Smooth muscle cell of the brain vasculature (primary cell): ENCODE measurements at places on chromosomes 3 and 15.

DNA sequence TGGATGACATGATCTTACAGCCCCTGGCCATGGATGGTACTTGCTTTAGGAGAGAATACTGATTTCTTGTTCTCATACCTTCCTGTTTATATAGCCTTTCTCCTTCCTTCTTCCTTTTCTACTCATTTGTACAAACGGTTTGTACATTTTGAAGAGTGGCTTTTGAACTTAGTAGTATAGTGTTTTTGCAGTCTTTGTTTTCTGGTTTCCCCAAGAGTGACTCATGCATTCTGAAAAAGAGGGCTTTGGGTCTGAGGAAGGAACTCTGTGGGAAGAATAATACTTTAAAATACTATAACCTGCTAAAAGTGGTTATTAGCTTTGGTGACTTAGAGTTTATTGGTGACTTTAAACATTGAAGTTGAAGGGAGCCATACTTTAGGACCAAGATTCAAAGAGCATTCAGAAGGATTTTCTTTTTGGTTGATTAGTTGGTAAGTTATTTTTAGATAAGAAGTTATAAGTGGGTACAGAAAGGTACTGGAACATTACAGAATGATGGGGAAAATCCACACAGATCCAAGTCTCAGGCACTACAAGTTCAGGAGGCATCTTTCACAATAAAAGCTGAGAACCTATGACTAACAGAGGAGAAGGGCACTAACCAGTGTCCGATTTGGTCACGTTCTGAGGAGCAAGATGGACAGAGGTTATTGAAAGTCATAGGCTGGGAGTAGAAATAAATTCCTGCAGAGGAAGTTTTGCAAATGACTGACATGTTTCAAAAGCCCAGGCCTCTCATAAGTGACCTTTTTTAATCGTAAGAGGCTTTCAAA lies 369.6 kb upstream of the AZI2 start:
- no peak for DNase-seq

GRCh38 chr15:56767315-56767714 lies 34.0 kb upstream of the ZNF280D start:
- no peak for DNase-seq

DNA sequence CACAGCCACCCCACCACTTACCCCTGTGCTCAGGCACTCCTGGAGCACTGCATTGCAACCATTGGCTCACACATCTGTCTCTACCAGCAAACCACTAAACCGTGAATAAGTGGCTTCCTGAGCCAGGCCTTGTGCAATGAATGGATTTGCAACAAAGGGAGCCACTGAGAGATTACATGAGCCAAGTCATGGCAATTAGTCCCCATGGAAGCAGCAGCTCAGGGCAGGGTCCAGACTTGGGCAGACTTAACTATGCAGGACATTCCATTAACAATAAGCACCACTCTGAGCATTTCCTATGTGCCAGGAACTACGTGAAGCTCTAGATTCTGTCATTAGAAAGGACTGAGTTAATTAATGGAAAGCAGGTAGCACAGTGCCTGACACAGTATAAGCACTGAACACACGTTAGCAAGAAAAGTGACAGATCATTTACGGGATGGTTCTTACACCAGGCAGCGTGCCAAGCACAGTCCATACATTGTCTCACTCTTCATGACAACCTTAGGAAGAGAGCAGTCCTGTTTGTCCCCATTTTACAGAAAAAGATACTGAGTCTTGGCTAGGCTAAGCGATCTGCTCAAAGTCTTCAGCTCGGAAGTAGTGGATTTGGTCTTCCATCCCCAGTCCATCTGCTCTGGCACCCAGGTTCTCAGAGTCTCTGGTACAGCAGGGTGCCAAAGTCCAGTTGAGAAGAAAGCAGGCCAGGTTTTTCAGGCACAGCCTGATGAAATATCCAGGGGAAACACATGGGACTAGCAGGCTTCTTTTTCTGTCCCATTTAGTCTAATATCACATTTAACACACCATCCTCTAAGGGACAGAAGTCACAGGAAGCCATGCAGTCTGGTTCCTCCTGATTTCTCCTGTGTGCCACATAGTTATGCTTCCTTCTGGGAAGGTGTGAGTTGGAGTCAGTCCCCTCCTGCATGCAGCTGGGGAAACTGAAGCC lies 44.1 kb downstream of the LIPC start:
- no peak for DNase-seq

- peak; percentile 32 for DNase-seq
Measured at GRCh38 chr3:175338775-175339535, 479.8 kb downstream of the NAALADL2 start.

- DNase-seq, result no peak
Measured at GRCh38 chr15:51025454-51025846, 69.3 kb downstream of the TNFAIP8L3 start.

- no peak for DNase-seq
Measured at GRCh38 chr3:134334231-134334900, 39.9 kb downstream of the AMOTL2 start.

DNA sequence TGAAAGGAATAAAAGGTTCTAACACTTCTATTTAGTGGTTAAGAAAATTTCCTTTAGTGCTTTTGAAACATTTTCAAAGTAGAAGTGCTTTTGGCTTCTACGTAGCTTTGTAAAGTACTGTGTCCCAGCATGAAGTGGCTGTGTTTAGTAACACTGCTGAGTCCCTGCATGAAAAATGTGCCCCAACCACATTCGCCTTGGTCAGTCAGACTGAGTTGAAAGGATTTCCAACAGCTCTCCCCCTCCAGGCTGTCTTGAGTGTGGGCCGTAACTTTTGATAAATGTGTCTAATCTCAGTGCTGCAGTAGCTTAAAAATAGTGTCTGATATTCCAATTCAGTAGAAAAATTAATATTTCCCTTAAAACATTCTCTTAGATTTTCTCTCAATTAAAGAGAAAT lies 115.0 kb downstream of the NR1D2 start:
- DNase-seq, result peak; percentile 62

DNA sequence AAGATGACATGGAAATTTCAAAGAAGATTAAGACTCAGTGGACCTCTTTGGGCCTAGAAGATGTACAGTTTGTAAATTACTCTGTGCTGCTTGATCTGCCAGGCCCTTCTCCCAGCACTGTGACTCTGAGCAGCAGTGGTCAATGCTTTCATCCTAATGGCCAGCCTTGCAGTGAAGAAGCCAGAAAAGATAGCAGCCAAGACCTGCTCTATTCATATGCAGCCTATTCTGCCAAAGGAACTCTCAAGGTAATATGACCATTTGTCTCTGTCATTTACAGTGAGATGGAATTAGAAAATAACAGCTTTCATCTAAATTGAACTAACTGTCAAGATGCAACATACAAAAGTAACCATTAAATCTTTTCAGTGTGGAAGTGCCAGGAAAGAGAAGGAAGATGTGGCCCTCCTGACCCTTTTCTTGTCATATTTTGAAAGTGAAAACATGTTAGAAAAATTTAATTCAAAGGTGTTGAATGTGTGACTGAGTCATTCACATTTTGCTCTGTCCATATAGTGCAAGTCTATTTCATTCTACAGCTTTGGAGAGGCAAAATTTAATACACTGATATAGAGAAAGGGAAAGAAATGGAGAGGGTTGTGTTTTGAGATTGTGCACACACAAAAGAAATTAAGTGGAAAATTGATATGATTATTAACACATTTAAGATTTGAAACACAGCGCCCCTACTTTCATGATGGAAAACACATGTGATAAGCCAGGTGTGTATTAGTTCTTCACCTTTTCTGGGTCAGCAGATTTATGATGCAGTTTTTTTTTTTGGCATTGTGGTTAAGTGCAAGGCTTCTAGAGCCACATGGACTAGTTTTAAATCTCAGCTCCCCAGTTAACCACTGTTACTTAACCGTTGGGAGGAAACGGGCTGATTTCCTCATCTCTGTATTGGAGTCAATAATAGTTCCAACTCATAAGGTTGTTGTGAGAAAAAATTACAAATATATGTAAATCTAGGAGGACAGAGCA lies 375.1 kb downstream of the NAALADL2 start:
- DNase-seq, result no peak
